ENCODE measurements at places on chromosomes 6 and 20.

DNA sequence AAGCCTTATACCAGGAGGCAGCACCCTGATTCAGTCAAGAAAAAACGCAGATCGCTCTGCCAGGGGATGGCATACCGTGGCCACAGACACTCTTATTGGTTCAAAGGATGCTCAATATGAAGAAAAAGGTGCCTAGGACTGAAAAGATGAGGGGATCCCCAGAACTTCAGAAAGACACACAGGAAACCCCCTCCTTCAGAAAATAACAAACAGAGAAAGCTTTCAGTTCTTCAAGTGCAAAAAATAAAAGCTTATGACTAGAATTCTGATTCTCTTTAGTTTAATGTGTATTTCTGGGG lies 17.7 kb upstream of the MYB start:
- peak; percentile 88 for DNase-seq

- DNase-seq: no peak
These were observed 18.7 kb downstream of the KIF25 start for GRCh38 chr6:168016176-168016620.

DNA sequence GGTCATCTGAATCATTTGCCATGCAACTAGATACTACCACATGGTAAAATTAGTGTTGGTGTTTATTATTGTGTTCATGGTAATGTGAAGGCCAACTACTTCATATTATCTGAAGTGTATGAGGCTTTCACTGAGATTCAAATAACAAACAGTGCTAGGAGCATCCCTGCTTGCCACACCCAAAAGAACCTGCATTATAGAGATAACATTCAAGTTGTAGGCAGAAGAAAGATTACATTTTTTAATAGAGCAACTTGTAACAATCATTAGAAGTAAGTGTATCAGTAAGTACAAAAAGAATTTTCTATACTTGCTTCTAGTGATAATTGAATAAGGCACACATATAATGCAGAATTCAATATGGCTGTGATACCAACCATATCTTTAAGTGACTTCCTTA lies 49.8 kb downstream of the BCKDHB start:
- DNase-seq: no peak

GRCh38 chr6:108666656-108667260 lies 106.0 kb downstream of the FOXO3 start:
- no peak for DNase-seq

GRCh38 chr6:35360349-35361138 lies 18.2 kb downstream of the PPARD start:
- no peak for DNase-seq

- no peak for DNase-seq
These were observed 36.8 kb downstream of the C6orf118 start for GRCh38 chr6:165272585-165272984.

DNA sequence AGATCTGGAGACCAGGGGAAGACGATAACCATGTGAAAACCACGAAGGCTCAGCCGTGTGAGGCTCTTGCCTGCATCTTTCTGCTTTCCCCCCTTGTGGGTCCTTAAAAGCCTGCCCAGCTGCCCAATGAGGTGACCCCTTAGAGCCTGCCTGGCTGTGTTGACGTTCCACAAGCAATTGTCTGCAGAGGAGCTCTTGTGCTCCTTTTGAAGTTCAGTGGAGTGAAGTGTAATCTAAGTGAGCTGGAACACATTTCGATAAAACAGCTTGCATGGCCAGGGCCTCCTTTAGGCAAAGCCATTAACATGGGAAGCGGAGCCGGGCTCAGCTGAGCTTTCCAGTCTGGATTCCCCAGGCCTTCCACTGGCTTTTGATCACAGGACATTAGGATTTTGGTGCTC lies 27.3 kb upstream of the TCP11 start:
- no peak for DNase-seq

GRCh38 chr6:15274692-15275387 lies 29.0 kb downstream of the JARID2 start:
- no peak for DNase-seq

- DNase-seq: no peak
These were observed 25.9 kb downstream of the ECHDC1 start for GRCh38 chr6:127317388-127318128.

DNA sequence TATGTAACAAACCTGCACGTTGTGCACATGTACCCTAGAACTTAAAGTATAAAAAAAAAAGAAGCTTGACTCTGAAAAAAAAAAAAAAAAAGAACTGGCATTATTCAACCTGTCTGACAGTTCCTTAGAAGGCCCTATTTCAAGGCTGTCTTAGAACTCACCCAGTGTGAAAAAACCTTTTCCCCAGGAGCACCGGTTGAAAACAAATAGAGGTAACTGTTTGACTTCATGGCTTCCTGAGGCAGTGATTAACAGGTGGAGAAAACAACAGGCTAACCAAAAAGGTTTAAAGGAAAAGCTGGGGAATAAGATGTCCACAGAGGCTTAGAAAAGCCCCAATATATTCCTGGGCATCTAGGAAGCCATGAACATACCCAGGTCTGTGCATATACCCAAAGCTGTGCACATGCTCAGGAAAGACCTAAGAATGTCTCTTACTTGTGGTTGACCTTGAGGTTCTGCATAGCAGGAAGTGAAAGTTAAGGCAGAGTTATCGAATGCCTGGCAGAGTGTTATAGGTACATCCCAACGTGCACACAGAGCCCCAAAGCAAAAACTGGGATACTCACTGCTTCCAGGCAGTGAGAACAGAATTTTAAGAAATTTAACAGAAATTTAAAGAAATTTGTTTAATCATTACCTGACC lies 7.0 kb downstream of the UQCC1 start:
- DNase-seq: peak; percentile 71

DNA sequence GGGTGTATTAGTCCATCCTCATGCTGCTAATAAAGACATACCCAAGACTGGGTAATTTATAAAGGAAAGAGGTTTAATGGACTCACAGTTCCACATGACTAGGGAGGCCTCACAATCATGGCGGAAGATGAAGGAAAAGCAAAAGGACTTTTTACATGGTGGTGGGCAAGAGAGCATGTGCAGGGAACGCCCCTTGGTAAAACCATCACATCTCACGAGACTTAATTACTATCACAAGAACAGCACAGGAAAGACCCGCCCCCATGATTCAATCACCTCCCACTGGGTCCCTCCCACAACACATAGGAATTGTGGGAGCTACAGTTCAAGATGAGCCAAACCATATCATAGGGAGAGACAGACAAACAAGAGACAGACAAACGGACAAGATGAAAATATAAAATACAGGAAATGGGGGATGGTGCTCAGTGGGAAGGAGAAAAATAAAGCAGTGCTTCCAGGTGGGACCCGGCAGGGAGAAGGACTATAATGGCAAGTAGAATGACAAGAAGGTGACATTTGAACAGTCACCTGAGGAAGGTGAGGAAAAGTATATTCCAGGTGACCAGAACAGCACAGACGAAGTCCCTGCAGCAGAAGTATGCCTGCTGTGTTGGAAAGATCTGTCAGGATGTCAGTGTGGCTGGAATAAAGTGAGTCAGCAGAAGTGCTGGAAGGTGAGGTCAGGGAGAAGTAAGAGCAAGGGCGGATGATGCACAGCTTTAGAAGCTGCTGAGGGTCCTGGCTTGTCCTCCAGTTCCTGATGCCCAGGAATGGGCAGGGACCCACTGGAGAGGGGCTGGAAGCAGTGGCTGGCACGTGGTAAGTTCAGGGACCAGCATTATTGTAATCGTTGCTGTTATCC lies 61.1 kb downstream of the SLC2A10 start:
- no peak for DNase-seq

DNA sequence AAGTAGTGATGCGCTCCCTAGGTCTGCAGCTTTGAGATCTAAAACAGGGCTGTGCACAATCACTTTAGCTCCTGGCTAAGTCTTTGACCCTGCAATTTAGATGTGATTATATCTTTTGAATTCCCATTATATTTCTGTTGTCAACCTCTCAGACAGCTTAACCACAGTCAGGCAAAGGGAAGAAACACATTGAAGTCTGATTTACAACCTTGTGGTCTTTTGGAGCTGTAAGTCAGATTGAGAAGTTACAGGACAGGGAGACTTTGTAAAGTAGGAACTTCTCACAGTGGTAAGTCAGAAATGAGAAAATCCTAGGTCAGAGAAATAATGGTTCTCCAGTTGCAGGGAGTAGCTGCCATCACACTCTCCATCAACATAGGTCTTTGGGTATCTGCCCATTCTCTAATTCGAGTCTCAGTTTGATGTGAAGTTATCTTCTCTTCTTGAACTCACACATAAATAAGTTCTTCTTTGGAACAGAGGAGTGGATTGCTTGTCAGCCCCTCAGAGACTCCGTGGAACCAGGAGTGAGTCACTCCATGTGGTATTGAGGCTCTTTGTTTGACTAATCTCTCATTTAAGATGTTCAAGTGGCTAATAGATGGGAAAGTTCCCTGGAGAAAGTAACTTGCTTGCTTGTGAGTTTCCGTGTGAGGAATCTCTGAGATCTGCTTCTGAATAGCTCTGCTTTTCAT lies 35.0 kb upstream of the SGK1 start:
- DNase-seq: no peak

GRCh38 chr20:34579979-34580940 lies 21.7 kb downstream of the MAP1LC3A start:
- DNase-seq: peak; percentile 78

GRCh38 chr20:15076785-15077184 lies 739.4 kb upstream of the FLRT3 start:
- DNase-seq: no peak

DNA sequence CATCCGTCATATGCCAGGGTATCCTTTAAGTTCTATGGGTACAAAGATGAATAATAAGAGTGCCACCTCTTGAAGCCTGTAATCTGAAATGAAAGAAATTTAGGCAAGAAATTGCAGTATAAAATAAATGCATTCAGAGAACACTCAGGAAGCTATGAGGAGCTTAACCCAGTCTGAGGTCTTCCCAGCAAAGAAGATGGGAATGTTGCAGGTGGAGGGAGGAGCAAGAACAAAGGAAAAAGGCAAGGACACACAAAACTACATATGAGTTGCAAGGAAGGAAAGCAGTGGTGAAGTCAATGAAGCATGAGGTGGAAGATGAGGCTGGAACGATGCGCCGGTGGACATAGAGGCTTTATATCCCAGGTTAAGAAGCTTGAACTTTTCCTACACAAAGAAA lies 67.0 kb upstream of the DST start:
- DNase-seq: no peak

GRCh38 chr6:144654506-144654905 lies 369.4 kb downstream of the UTRN start:
- no peak for DNase-seq

GRCh38 chr20:35776513-35777101 lies 4.8 kb downstream of the PHF20 start:
- no peak for DNase-seq

- no peak for DNase-seq
These were observed 406.5 kb downstream of the BTBD9 start for GRCh38 chr6:38233161-38233791.

DNA sequence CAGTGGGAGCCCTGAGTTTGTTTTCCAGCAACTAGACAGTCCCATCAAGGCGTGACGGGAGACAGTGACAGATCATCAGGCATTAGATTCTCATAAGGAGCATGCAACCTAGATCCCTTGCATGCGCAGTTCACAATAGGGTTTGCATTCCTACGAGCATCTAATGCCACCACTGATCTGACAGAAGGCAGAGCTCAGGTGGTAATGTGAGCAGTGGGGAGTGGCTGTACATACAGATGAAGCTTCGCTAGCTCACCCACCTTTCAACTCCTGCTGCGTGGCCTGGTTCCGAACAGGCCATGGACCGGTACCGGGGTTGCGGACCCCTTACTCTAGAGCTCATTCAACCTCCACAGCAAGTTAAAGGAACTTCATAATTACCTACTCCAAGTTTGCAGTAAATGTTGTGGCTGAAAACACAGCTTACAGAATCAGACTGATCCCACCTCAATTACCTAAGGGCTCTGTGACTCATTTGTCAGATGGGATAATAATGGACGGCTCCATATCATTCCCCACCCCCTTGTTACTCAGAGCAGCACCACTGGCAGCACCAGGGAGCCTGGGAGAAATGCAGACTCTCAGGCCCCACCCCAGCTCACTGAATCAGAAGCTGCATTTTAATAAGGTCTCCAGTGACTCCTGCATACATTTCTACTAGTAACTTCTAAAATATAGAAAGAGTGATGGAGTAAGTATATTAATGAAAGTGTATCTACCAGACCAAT lies 15.7 kb downstream of the PXMP4 start:
- no peak for DNase-seq

DNA sequence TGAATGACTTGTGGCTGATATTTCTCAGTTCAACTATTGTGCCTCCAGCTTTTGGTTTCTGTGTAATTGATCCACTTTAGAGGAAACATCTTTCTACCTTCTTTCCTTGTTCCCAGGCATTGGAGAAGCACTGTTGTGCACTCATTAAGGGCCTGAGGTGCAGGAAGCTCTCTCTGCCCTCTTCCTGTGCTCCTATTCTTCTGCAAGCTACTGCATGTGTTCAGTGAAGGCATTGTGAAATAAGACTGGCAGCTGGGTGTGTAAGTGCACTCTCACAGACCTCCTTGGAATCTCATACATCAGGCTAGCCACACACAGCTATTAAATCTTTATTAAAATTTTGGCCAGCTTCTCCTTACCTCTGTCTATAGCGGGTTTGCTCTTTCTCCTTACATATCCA lies 177.8 kb downstream of the OGFRL1 start:
- no peak for DNase-seq

GRCh38 chr20:63640086-63640485 lies 13.1 kb downstream of the STMN3 start:
- no peak for DNase-seq

GRCh38 chr20:38434301-38434741 lies 807 bp downstream of the SNHG17 start:
- peak; percentile 51 for DNase-seq

- DNase-seq: no peak
These were observed 1.7 kb downstream of the TRERF1 start for GRCh38 chr6:42449917-42450476.

GRCh38 chr20:11186301-11187008 lies 512.7 kb upstream of the JAG1 start:
- DNase-seq: no peak

DNA sequence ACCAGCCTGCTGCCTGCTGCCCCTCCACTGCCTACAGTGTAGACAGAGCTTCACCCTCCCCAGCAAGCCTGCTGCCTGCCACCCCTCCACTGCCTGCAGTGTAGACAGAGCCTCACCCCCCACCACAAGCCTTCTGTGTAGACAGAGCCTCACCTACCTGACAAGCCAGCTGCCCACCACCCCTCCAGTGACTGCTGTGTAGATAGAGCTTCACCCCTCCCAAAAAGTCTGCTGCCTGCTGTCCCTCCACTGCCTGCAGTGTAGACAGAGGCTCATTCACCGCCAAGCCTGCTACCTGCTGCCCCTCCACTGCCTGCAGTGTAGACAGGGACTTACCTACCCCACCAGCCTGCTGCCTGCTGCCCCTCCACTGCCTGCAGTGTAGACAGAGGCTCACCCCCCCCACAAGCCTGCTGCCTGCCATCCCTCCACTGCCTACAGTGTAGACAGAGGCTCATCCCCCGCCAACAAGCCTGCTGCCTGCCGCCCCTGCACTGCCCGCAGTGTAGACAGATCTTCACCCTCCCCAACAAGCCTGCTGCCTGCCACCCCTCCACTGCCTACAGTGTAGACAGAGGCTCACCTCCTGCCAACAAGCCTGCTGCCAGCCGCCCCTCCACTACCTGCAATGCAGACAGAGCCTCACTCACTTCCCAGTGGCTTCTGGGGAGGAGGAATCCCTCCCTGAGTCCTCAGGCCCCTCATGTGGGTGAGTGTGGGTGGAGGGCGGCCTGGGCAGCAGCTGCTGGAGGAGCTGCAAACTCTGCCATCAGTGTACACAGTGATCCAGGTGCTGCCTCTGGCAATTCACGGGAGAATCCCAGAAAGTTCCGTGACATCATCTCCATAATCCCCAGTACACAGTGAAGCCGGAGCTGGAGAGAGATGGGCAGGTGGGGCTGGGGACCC lies 140.9 kb downstream of the DLL1 start:
- no peak for DNase-seq

Data from GM12865 (cell line).